ENCODE measurements at places on chromosomes 5 and 9.

- no peak for DNase-seq
Measured at GRCh38 chr9:96195541-96195940, 106.4 kb downstream of the HSD17B3 start.

DNA sequence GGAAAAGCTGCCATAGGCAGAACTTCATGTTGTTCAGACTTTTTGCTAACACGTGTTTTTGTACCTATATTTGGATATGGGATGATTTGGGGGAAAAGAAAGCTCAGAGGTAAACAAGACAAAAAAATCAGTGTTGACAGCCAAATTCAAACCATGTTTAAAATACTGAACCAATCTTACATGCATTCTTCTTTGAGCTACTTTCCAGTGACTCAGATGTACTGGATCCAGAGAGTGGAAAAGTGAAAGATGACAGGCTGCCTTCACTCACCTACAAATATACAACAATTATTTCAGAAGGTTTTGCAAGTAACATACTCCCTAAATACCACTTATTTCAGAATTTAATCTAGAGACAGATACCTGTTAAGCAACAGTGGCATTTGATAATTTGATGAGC, 165.7 kb downstream of the MPDZ start:
- no peak for DNase-seq

DNA sequence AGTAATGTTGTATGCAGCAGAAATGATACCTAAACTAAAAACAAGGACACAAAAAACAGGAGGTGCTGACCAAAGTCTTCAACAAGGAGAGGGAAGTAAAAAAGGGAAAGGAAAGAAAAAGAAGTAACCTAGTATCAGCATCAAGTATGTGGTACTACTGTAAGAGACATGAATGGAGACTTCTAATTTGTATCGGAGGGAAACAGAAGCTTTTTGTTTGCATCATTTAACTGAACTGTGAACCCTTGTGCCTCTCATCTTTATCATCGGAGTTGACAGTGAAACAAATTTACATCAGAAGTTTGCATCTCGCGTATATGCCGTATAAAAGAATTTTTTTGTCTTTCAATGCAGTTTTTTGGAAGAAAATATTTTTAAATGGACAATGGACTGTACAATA, 6.3 kb downstream of the SRP19 start:
- DNase-seq, result no peak

GRCh38 chr5:132841305-132841704, 10.9 kb upstream of the SHROOM1 start:
- DNase-seq, result no peak

GRCh38 chr5:60649288-60649917, 50.6 kb downstream of the DEPDC1B start:
- DNase-seq, result no peak

GRCh38 chr9:130445268-130445983, 665 bp downstream of the ASS1 start:
- no peak for DNase-seq

DNA sequence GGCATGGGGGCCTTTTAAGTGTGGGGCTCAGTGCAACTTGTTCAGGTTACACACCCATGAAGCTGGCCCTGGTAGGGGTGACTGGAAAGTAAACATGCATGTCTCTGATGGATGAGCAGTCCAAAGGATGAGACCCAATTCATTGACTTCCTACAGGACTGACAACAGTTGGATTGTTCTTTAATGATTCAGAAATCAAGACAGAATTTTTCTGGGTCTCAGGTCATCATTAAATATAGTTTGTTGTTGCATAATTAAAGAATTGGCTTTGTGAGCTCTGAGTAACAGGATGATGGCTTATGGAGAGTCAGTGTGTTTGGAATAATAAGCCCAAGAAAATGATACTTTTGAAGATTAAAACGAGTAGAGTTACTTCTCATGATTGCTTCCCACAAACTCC, 604.2 kb upstream of the CLINT1 start:
- no peak for DNase-seq

GRCh38 chr5:100409660-100410151, 125.5 kb upstream of the FAM174A start:
- DNase-seq, result no peak

DNA sequence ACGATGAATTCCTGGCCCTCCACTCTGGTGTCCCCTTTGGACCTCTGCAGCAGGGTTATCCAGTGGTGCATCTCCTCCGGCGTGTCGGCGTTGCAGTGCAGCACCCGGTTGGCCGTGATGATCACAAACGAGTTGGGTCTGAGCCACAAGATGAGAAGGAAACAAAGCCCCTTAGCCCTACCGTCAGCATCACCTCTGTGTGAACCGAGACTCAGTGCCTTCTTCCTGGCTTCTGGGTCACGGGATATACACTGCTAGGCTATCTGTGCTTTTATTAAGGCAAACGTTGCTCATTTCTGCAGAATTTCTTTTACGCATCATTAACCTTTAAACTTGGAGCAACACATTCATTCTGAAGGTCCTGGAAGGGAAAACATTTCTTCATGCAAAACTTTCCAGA, 65.1 kb upstream of the RETREG1 start:
- no peak for DNase-seq

DNA sequence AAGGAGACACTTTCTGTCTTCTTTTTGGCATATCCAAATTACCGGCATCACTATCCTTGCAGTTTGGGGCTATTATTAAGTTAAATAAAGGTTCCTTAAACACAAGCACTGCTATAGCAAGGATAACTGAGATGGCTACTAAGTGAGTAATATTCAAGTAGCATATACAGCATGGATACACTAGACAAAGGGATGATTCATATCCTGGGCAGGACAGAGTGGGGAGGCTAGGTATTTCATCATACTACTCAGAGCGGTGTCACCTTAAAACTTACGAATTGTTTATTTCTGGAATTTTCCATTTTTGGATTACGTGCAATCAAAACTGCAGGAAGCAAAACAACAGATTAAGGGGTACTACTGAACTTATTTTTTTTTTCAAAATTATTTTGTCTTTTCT, 54.1 kb downstream of the FER start:
- DNase-seq, result no peak

GRCh38 chr5:172768098-172768572, 2.9 kb downstream of the DUSP1 start:
- DNase-seq, result no peak

DNA sequence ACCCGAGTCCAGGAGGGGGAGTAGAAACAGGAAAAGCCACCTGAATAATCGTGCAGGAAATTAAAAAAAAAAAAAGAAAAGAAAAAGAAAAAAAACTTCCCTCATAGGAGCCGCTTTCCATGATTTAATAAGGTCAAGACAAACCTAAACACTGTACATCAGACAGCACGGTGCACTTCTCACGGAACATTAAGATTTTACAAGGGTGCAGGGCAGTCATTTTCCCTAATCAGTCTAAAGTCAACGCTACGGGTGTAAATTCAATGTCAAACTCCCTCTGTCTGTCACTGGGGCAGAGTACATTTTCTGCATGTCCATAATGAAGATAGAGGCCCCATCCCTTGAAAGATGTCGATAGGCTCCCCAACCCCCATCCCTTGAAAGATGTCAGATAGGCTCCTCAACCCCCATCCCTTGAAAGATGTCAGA, 139.7 kb downstream of the TSSK1B start:
- no peak for DNase-seq

DNA sequence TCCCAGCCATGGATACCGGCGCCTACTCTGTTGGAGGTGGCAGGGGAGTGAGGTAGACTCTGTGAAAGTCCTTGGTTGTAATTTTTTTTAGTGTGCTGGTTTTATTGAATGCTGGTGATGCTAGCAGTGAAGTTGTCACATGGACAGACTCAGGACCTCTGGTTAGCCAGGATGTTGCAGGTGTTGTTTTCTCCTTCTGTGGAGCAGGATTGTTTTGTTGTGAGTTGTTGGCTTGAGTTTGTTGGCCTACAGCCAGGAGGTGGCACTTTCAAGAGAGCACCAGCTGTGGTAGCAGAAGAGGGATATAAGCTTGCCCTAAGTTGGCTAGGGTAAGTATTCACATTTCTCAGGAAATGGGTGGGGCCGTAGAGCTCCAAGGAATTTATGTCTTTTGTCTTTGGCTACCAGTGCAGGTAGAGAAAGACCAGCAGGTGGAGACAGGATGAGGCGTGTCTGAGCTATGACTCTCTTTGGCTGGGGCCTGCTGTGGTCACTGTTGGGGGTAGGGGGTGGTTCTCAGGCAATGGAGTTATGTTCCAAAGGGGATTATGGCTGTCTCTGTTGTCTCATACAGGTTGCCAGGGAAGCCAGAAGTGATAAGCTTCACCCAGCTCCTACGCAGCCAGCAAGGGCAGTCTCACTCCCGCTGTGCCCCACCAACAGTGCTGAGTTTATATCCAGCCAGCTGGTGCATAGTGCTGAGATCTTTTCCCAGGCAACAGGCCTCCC, 248.7 kb downstream of the TAF11L14 start:
- DNase-seq, result no peak

- DNase-seq, result no peak
Measured at GRCh38 chr9:16136451-16136850, 583.6 kb downstream of the CCDC171 start.

DNA sequence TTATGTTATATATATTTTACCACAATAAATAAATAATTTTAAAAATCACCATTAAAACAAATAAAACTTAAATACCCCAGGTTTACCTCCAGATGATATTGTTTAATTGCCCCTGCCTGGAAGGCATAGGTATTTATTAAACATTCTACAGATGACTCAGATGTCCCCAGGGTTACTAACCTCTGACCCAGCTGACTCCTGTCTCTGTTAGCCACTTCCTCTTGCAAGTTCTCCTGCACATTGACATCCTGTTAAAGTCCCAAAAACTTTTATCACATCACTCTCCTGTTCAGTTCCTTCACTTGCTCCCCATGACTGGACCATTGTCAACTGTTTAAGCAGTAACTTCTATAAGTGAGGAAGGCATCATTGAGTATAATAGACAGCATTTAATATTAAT, 37.0 kb upstream of the RAB3C start:
- DNase-seq, result no peak

DNA sequence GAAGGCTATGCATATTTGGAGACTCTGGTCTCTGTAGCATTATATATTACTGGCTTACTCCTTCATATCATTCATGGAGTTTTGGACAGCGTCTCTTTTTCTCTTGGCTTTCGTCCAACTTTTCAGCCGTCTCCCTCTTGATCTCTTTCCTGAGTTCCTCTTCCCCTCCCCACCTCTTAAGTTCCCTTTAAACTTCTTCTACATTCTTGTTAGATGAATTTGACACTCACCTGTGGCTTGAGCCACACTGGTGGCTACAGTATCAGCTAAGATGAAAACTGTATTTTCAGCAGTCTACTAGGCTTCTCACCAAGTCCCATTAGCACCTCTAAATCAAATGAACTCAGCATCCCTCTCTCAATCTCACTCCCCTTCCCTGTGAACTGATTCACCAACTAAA, 128.1 kb downstream of the STARD4 start:
- no peak for DNase-seq

GRCh38 chr5:34053133-34053532, 10.1 kb upstream of the C1QTNF3 start:
- DNase-seq, result no peak

- DNase-seq, result no peak
Measured at GRCh38 chr5:95959888-95960666, 1.6 kb downstream of the ELL2 start.

DNA sequence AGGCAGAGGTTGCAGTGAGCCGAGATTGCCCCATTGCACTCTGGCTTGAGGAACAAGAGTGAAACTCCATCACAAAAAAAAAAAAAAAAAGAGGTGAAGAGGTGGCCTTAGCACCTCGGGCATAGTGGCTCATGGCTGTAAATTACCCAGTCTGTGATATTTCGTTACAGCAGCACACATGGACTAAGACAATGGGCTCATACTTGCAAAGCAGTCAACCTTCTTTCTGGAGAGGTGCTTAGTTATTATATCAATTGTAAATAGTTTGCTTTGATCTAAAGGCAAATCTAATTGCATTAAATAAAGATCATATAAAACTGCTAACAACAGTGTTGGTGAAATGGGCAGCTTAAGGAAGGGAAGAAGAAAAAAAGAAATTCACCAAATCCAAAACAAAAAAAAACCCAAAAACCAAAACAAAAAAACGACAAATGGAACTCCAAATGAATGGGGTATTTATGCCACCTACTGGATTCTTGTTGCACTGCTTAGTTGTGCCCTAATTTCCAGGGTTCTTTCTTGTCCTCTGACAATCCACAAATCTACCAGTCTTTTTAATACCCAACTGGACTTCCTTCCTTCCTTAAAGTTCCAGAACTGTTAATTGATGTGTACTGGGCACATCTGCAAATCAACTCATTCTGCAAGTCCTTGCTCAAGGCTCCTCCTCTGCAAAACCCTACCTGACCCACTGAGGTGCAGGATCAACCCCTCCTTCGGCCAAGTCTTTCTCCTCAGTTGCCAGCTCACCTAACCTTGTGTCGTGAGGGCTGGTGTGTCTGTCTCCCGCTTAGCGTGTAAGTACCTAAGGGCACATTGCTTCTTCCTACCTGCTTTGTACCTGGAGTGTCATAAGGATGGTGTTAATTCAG, 35.0 kb upstream of the DMRT1 start:
- DNase-seq, result no peak

DNA sequence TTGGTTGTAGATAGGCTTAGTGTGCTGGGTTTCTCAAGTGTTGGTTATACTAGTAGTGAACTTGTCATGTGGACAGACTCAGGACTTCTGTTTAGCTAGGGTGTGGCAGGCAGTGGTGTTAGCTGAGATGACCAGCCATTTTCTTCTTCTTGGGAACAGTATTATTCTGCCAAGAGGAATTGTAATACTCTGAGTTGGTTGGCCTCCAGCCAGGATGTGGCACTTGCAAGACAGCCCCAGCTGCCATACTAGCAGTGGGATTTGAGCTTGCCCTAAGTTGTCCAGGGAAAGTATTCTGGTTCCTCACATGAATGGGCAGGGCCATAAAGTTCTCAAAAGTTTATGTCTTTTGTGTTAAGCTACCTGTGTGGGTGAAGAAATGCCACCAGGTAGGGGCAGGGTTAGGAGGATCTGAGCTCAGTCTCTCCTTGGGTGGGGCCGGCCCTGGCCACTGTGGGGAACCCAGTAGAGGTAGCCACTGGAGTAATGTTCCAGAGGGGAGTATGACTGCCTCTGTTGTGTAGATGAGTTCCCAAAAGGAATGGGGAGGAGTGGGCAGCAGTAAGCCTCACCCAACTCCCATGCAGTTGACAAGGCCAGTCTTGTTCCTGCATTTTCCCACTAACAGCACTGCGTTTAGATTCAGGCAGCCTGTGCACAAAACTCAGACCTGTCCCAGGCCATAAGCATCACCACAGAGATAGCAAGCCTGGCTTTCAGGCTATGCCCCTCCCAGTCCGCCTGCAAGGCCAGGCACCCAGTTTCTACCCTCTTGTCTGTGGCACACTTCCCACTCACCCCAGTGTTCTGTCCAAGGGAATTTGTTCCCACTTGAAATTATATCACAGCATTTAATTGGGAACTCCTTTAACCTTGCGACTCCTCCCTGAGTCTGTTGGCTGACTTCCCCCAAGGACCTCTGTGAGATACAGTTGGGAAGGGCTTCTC, 250.7 kb downstream of the ANXA1 start:
- DNase-seq, result no peak

- no peak for DNase-seq
Measured at GRCh38 chr9:78470741-78471140, 173.8 kb downstream of the PSAT1 start.
